ENCODE measurements at places on chromosomes 1 and 21.
A peak's percentile ranks its signal among the peaks of the same experiment; 100 is the strongest.

DNA sequence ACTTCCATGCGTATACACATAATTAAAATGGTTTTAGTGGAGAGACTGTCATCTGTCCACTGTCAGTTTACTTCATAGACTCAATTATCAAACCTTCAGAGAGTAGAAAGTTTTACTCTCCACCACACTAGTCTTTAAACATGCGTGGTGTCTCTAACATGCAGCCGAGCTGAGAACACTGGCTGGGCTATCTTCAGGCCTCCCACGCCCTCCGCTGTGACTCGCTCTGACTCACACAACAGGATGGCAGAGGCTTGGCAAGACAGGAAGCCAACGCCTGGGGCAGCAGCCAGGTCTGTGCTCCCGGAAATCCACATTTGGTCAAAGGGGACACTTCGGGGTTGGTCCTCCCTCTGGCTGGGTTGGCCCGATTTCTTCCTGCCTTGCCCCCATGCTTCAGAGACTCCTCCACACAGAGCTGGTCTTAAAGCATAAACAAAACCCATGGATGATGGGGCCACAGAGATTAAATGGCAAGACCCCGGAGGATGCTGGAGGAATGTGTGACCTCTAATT lies 22.7 kb upstream of the IFNGR2 start:
- peak; percentile 86 for DNase-seq

GRCh38 chr1:190102757-190103326 lies 374.8 kb downstream of the BRINP3 start:
- no peak for DNase-seq

DNA sequence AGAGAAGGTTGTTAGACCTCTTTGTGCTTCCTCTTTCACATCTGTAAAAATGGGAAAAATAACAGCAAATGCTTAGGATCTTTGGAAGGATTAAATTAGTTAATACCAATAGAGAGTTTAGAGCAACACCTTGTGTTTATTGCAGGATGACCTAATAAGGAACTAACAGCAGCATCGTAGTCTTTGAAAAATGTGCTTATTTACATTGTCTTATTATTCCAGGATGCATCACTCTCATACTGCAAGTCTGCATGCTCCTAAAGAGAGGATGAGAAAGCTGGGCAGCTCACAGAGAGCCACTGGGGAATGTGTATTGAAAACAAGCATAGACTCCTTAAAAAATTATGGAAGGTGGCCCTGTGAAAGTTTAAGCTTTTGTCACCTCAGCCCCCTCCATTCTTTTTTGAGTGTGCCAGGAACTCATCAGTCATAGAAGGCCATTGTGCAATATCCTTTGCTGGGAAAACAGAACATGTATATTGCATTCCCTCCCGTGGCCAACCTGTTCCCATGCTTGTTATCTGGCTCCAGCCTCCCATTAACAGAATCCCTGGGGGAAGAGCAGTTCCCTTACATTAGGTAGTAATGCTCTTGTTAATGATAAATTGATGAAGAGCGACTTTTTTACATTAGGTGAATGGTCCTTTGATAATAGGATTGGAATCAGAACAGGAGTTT lies 180.7 kb downstream of the ZNF326 start:
- no peak for DNase-seq

GRCh38 chr1:164602480-164603093 lies 43.6 kb downstream of the PBX1 start:
- no peak for DNase-seq

DNA sequence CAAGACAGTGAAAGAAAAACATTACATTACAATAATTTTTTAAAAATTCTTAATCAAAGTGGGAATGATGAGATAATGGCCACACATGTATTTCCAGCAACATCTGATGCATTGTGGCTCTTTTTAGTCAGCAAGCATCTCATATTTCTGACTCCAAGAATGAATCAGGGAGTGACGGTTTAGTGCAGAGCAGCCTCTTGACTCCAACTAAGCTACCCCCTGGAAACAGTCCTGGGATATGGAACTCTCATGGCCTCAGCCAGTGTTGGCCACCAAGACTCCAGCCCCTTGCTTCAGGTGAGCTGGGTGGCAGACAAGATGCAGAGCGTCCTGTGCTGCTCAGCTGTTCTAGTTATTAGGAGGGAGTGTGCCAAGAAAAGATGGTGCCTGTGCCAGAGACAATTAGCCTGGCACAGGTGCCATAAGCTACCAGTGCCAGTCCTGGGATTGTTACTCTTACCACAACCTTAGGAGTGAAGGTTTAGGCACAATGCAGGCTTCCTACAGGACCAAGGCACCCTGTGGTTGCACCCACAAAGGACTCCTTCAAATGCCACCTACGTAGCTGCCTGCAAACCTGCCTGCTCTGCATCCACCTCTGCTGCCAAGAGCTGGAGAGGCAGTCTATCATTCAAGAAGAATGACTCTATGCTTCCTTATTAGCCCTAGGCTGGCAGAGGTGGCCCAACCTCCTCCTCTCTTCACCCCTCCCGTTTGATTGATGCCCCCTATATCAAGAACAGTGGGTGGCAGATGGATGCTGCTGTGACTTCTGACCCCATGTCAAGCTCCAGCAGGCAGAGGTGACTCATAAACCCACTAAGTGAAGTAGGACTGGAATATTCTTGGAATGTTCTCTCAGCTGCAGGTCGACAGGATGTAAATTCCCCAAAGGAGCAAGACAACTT lies 6.0 kb upstream of the SEC16B start:
- no peak for DNase-seq

GRCh38 chr1:186183970-186184628 lies 191.0 kb downstream of the TPR start:
- DNase-seq = no peak

GRCh38 chr21:20646431-20647165 lies 351.6 kb upstream of the NCAM2 start:
- no peak for DNase-seq

GRCh38 chr1:88284066-88284465 lies 400.0 kb upstream of the PKN2 start:
- DNase-seq = no peak

- DNase-seq = no peak
These were observed 10.5 kb downstream of the VANGL1 start for GRCh38 chr1:115652236-115652788.

- DNase-seq = no peak
These were observed 57.8 kb downstream of the EPB41 start for GRCh38 chr1:28971980-28972771.

DNA sequence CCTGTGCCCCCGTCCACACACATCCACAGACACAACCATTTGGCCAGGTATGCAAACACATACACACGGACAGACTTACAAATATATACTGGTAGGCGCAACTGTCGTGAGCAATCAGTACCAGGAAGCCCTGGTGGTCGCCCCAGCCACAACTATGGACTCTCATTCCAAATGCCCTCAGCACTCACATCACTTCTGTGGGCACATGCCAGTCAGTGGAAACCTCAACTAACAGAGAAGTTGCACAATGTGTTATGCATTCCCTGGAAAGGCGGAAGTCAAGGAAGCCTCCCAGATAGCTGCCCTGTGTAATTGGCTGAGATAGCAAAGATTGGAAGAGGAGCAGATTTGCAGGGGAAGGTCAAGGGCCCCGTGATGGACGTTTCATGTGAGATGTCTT lies 1.4 kb upstream of the HEYL start:
- no peak for DNase-seq

- DNase-seq = peak; percentile 59
These were observed 20.7 kb upstream of the MAPKAPK2 start for GRCh38 chr1:206663832-206664652.

DNA sequence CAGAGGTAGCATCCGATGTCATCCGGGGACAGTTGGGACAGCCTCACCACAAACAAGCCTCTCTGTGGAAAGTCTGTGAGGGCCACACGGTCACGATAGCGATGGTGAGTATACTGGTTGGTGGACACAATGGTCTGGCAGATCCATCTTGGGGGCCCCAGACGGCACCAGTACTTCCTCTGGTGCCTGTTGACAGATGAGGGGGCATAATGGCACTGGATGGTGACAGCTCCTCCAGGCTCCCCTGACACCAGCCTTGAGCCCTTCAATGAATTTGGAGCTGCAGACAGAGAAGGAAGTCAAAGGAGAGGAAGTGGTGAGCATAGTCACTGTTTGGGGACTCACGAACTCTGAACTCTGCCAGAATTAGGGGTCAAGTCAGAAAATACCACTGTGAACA lies 8.0 kb downstream of the FCAMR start:
- DNase-seq = no peak

- DNase-seq = no peak
These were observed 227.0 kb downstream of the GRIK1 start for GRCh38 chr21:29712818-29713217.

DNA sequence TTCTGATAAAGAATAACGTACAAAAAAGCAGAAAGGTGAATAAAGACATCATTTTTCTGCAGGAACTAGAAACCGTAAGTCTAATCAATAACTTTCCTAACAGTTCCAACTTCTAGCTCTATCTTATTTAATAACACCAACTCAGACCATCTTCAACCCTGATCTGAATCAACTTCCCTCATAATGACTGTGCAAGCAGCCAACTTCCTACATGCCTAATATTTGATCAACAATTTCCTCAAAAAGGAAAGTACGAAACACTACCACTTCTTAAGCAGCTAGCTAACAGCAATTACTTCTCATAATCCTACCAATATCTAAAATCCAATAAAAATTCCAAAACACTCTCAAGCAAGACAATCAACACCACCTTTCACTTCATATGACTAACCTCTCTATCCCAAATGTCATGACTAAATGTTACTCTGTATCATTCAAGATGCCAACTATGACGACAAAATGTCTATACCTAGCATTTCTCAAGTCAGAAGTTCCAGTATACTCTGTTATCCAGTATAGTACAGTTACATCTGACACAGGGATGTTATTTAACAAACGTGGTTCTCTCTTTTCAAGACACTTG lies 1.7 kb downstream of the COP1 start:
- DNase-seq = no peak

DNA sequence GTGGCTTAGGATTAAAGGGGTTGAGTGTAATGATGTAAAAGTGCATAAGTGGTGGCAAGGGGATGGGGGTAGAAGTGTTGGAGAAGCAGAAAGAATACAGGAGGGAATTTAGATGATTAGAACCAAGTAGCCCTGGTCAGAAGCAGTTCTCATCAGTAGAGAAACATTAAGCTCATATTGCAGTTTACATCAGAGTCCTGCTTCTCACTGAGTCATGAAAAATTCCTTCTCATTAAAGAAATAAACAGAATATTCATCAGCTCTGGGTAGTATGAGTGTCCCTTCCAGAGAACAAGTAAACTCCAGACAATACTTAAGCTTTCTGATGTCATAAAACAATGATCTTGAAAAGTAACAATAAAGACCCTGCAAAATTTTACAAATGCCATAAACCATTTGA lies 36.5 kb downstream of the LRRIQ3 start:
- no peak for DNase-seq

DNA sequence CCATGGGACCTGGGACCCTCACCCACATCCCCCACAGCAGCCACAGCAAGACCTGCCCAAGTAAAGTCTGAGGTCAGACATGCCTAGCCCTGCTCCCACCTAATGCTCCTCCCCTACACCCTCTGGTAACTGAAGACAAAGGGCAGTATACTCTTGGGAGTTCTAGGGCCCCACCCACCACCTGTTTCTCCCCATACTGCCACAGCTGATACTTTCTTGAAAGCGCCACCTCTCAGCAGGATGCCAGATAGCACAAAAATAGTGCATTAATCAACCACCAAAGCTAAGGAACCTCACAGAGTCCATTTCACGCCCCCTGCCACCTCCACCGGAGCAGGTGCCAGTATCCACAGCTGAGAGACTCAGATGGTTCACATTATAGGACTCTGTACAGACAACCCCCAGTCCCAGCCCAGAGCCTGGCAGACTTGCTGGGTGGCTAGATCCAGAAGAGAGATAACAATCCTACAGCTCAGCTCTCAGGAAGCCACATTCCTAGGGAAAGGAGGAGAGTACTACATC lies 238.1 kb downstream of the LRRC40 start:
- DNase-seq = no peak

- no peak for DNase-seq
These were observed 120.0 kb upstream of the ZC3H11B start for GRCh38 chr1:219732814-219733491.

DNA sequence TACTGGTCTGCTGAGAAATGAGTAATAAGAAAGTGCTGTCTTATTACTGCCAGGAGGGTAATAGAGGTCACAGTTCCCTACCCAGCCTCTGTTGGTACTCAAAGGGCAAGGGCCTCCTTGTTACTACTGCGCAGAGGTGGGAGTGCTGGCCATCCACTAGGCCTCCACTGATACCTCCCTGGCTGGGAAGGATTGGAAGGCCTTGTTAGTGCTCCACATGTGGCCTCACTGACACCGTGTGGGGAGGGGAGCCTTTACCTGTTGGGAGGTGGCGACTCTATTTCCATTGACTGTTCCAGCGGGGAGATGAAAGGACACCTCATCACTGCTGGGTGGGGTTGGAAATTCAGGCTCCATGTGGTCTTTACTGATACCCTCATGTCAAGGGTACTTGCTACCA lies 57.8 kb upstream of the USP24 start:
- DNase-seq = no peak

DNA sequence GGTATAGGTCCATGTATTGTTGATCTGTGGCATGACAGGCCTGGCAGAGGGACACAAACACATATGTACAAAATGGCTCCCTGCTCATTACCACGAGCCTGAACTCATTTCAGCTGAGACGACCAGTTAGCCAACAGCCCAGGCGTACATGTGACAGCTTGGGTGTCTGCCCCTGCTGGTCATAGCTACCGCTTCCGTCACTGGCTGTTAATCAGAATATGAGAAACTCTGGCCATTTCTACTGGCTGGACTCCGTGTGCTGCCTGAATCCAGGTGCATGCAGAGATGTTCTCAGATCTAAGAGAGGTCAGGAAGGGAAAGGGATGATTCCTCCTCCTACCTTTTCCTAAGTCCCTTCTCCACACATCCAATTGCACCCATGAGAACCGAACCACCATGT lies 144.5 kb downstream of the PBX1 start:
- no peak for DNase-seq

GRCh38 chr1:203120325-203121153 lies 7.0 kb upstream of the ADORA1 start:
- no peak for DNase-seq

DNA sequence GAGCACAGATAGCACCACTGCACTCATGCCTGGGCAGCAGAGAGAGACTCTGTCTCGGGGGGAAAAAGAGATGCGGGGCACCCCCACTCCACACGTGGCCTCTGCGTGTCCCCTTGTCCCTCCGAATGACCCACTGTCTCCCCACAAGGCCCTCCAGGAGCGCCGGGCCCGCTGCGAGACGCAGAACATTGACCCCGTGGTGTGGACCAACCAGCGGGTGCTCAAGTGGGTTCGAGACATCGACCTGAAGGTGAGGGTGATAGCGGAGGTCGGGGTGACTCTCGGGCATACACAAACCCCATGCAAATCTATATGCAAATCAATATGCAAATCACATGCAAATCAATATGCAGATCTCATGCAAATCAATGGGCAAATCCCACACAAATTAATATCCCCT lies 50.3 kb upstream of the TMEM51 start:
- DNase-seq = no peak
